ENCODE measurements at places on chromosomes 3 and 15.

- no peak for DNase-seq
Observed at GRCh38 chr3:11273891-11274291, 1.7 kb downstream of the ATG7 start.

GRCh38 chr3:188686324-188686723 lies 485.4 kb upstream of the TPRG1 start:
- no peak for DNase-seq

- DNase-seq = no peak
Observed at GRCh38 chr3:169678122-169678521, 14.6 kb upstream of the MECOM start.

DNA sequence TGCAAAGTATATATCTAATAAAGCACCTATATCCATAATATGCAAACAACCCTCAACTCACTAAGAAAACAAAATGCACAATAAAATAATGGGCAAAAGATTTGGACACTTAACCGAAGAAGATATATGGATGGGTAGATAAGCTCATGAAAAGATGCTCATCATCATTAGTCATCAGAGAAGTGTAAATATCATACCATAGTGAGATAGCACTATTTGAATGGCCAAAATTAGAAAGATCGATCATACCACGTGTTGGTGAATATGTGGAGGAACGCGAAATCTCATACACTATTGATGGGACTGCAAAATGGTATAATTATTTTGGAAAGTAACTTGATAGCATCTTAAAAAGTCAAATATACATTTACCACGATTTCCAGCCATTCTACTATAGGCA lies 40.5 kb downstream of the PLS1 start:
- no peak for DNase-seq

DNA sequence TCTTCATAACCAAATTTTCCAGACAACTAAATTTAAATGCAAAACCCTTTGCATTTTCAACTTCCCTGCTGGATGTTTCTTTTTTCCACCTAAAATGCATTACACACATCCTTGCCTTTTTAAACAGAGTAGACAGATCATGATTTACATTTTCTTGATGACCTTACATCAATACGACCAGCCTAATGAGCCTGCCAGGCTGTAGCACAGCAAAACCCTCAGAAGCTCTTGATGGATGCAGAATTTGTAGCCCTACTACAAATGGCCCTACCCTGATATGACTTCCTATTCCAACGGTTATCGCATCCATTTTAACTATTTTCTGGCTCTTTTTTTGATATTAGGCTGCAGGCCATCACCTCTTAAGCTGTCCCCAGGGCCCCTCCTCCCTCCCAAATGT lies 66.3 kb downstream of the NTRK3 start:
- no peak for DNase-seq

DNA sequence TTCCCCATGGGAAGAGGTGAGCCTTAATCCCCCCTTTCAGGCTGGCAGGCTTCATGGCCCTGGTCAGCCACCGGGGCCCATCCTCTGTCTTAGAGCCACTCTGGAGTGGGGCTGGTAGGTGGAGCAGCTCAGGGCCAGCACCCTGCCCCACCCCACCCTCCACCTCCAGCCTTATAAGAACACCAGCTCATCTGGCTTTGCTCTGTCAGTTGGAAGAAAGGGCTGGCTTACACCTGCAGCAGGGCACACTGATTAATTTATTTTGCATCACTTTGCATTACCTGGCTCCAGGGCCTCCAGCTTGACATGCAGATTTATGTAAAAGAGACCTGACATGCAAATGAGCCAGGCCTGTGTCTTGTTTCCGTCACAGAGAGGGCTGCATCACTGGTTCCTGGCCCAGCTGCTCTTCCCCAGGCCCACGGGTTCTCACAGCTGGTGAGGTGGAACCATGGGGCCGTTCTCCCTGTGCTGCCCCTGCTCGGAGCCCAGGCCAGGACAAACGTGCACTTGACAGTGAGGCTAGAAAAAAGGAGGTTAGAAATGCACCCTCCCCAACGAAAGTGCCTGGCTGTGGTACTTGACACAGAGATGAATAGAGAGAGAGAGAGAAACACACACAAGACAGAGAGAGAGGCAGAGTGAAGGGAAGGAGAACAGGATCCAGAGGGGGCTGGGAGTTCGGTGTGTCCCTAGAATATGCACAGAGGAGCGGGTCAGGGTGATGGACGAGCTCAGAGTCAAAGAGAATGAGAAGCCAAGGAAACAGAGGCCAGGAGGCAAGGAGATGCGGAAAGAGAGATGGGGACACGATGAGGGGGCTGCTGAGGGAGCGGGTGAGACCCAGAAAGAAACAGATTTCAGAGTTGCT lies 44.5 kb upstream of the MAGEF1 start:
- no peak for DNase-seq

GRCh38 chr3:192747145-192747544 lies 19.8 kb upstream of the FGF12 start:
- DNase-seq = no peak

- DNase-seq = no peak
Observed at GRCh38 chr3:68424796-68425460, 507.4 kb downstream of the TAFA4 start.

DNA sequence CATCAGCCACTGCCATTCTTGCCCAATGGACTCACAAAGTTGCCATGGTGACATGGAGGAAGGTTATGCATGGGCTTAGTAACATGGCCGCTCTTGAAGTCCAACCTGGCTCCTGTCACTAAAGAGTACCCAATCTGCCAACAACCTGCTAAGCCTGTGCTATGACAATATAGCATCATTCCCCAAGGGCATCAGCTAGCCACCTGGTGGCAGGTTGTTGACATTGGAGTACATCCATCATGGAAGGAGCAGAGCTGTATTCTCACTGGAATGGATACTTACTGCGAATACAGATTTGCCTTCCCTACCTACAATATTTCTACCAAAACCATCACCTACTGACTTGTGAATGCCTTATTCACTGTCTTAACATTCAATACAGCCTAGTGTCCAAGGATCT lies 138.9 kb upstream of the RORA start:
- DNase-seq = no peak
